Natural killer cell (primary cell): ENCODE measurements at places on chromosomes 3 and 15. TPM values are rescaled to one million over a fixed set of nuclear protein-coding genes. Genes with fewer than 3 reads are reported as not detected.
A peak's percentile ranks its signal among the peaks of the same experiment; 100 is the strongest.

DNA sequence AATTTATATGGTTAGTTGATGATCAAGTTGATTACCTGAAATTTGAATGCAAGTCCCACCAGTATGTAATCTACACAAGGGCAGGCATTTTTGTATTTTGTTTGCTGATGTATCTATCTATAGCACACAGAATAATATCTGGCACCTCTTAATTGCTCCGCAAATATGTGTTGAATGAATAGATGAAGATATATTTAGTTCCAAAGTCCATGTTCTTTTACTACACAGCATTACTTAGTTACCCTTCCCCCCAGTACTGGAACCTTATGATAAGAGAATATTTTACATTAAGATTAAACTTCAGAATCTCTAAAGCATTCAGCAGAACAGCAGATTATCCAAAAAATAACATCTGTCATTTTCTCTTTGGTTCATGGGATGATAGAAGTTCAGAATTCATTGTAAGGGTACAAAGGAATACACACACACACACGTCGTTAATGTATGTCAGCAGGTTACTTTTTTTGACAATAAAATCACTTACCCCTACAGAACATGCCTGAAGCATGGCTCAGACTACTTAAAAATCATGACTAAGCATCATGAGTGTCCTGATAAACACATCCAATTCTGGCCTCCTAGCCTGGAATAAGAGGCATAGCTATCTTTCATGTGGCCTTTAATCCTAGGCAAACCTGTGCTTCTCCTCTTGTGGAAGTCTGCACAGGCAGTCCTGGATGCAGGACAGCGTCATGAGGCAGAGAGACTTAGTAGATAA, 148.9 kb upstream of the TBC1D5 start:
- no peaks in the 10 kb centered on the region for H3K36me3 ChIP-seq
- no peaks in the 10 kb centered on the region for H3K27me3 ChIP-seq
- H3K27ac ChIP-seq = no peak overlapping the region
- DNase-seq = no peak
- no peaks in the 10 kb centered on the region for H3K4me1 ChIP-seq

- H3K27ac ChIP-seq = no peak overlapping the region
- DNase-seq = no peak
- H3K27me3 ChIP-seq = no peaks in the 10 kb centered on the region
- no peak overlapping the region for H3K4me3 ChIP-seq
- peaks cover 12% of the 10 kb centered on the region for H3K4me1 ChIP-seq
These were observed 31.5 kb downstream of the NGRN start for GRCh38 chr15:90297021-90297420.

- peaks cover 58% of the 10 kb centered on the region for H3K4me1 ChIP-seq
- peak; percentile 34 for DNase-seq
- no peaks in the 10 kb centered on the region for H3K27me3 ChIP-seq
These were observed 89.8 kb downstream of the KLHL25 start for GRCh38 chr15:85704720-85705429.

GRCh38 chr3:192183109-192183508, 544.2 kb downstream of the FGF12 start:
- H3K36me3 ChIP-seq = no peaks in the 10 kb centered on the region
- no peak overlapping the region for H3K27ac ChIP-seq
- H3K4me1 ChIP-seq = no peaks in the 10 kb centered on the region
- no peak overlapping the region for H3K4me3 ChIP-seq
- H3K27me3 ChIP-seq = no peaks in the 10 kb centered on the region

GRCh38 chr3:175421902-175422301, 562.8 kb downstream of the NAALADL2 start:
- DNase-seq = no peak
- H3K4me3 ChIP-seq = no peak overlapping the region
- no peak overlapping the region for H3K27ac ChIP-seq
- no peaks in the 10 kb centered on the region for H3K27me3 ChIP-seq
- no peaks in the 10 kb centered on the region for H3K36me3 ChIP-seq

GRCh38 chr3:155554777-155555451, 190.0 kb downstream of the PLCH1 start:
- H3K36me3 ChIP-seq = no peaks in the 10 kb centered on the region
- no peak overlapping the region for H3K27ac ChIP-seq
- peak; percentile 8 for DNase-seq

The REC114 gene
- total RNA-seq = not detected

The STIMATE gene
- 33.1 TPM for total RNA-seq

GRCh38 chr3:192879346-192880031, 38.2 kb downstream of the MB21D2 start:
- H3K36me3 ChIP-seq = no peaks in the 10 kb centered on the region
- no peak for DNase-seq
- H3K27ac ChIP-seq = no peak overlapping the region
- no peak overlapping the region for H3K4me3 ChIP-seq

DNA sequence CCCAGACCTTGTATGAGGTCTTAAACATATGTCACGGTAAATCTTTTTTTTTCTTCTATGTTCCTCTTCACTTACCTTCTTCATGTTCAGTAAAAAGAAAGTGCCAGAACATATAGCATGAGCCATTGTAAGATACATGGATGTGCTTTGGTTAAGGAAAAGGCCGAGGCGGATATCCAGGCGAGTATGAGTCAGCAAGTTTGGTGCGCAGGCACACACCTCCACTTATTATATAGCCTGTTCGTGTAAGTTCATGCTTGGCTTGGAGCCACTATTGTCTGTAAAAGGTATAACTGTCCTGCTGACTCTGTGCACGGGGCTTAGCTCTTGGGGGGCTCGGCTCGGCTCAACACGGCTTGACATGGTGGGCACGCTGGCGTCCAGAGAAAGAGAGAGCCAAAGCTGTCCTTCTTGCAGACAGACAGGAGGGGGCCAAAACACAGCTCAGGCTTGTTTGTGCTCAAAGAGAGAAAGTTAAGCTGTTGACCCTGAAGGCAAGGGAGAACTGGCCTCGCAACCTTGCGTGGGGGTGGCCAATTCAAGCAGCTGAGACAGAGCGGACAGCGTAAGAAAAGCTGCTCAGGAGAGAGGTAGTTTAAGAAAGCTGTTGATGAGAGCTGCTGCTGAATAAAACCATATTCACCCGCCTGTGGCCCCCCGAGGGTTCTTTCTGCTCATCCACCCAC, 251.2 kb downstream of the SLC9A9 start:
- DNase-seq = no peak
- H3K4me1 ChIP-seq = no peaks in the 10 kb centered on the region
- no peak overlapping the region for H3K27ac ChIP-seq
- H3K36me3 ChIP-seq = no peaks in the 10 kb centered on the region

- H3K36me3 ChIP-seq = no peaks in the 10 kb centered on the region
- no peak overlapping the region for H3K27ac ChIP-seq
- no peak overlapping the region for H3K4me3 ChIP-seq
- no peaks in the 10 kb centered on the region for H3K4me1 ChIP-seq
- DNase-seq = no peak
These were observed 785.5 kb upstream of the ARRDC4 start for GRCh38 chr15:97174886-97175540.

GRCh38 chr3:32157600-32158264, 51.3 kb downstream of the GPD1L start:
- no peak overlapping the region for H3K4me3 ChIP-seq
- H3K36me3 ChIP-seq = peaks cover 28% of the 10 kb centered on the region
- H3K27me3 ChIP-seq = no peaks in the 10 kb centered on the region
- H3K27ac ChIP-seq = no peak overlapping the region
- no peaks in the 10 kb centered on the region for H3K4me1 ChIP-seq
- DNase-seq = no peak
